Inflammatory macrophage treated with lipopolysaccharide for 4 hours (primary cell): ENCODE measurements at places on chromosomes 6 and 20.

- peak; percentile 8 for DNase-seq
Observed at GRCh38 chr20:5580940-5581708, 169.1 kb upstream of the SHLD1 start.

DNA sequence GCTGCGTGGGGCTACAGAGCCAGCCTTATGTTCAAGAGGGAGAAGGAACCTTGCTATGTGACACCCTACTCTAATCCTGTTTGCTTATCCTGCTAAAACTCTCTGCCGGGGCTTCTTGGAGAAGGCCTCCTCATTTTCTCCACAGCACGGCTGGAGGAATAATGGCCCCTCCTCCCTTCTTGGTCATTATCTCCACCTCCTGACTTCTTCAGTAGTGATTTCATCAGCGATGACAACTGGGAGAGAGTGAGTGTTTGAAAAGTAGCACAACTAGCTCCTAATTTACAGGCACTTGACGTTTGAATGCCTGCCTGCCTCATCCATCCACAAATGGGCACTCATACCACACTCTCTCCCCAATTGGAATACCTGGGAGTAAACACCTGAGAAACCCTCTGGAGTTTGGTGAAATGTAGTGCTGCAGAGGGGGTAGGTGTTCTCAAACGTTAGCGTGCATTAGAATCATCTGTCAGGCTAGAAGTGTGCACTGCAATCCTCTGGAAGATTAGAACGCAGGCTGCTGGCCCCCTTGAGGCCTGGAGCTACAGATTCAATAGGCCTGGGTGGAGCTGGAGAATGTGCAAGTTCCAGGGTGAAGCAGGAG is 148.5 kb downstream of the FOXC1 start:
- DNase-seq = no peak

GRCh38 chr6:79246891-79247290 is 12.4 kb upstream of the HMGN3 start:
- peak; percentile 43 for DNase-seq

DNA sequence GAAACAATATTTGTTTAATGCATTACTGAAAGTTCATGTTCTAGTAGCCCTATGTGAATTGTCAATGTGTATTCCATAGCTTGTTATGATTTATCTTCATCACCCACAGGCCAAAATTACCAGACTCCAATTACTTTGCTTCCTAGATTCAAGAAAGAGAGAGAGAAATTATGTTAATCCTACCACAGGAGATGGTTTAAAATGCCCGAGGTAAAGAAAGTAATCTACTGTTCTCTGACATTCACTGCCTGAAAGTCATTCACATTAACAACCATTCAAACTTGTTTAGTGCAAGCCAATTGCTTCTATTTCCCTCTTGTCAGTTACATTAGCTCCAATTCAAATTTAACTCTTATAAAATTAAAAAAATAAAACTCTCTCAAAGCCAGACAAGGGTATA is 260.4 kb upstream of the THEMIS start:
- no peak for DNase-seq

GRCh38 chr6:146965110-146965689 is 239.0 kb upstream of the STXBP5 start:
- no peak for DNase-seq

- peak; percentile 85 for DNase-seq
Observed at GRCh38 chr6:163354761-163355425, 59.6 kb upstream of the QKI start.

DNA sequence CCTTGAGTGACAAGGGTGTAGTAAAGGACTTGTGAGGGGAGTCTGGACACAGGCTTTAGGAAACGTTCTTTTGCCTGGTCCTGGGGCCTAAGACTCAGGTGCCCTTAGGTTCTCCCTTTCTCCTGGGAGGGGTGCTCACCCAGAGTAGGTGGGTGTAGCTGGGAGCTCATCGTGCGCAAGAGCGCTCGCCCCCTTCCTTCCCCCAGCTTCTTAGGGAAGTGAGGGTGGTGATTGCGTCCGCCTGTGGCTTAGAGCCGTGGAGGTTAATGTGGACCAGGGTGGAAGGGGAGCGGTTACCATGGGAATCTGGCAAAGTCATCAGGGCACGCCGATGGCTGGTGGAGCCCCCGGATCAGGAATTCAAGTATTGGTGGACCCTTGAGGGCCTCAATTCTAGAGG is 3.3 kb upstream of the AARS2 start:
- peak; percentile 47 for DNase-seq

DNA sequence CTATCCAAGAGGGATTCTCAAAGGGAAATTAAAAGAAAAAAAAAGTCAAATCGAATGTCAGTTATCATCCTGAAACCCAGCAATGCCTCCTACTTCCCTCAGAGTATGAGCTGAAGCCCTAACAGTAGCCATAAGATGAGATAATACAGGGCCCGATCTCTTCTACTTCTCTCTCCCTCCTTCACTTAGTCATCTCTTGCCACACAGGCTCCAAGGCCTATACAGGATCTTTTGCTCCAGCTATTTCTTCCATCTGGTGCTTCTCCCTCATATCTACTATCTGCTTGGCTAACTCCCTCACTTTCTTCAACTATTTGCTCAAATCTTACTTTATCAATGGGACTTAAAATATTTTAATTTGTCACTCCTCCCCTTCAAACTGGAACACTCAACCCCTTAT is 215.3 kb downstream of the RNGTT start:
- no peak for DNase-seq

GRCh38 chr6:155143029-155143577 is 120.7 kb upstream of the CLDN20 start:
- peak; percentile 60 for DNase-seq

DNA sequence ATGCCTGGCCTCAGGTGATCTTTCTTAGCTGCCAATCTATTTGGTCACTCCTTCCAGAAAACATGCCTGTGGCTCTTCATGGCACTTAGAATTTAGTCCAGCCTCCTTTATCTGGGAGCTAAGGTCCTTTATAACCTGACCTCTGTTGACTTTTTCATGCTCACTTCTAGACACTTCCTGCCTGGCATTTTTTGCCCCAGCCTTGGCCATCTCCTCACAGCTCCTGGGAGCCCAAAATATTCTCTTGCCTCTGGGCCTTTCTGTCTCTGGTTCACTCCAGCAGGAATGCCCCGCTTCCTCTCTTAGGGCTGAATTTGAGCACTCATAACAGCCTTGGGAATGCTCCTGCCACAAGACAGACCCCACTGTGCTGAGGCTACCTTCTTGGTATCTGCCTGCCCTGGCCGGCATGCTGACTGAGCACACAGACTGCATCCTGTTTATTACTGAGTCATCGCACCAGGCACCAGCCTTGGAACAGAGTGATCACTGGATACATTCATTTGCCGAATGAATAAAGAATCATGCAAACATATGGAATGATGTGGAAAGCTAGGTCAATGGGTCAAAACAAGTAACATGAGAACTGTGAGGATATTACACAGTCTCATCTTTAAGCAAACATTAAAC is 5.8 kb upstream of the EEF1E1 start:
- DNase-seq = no peak

DNA sequence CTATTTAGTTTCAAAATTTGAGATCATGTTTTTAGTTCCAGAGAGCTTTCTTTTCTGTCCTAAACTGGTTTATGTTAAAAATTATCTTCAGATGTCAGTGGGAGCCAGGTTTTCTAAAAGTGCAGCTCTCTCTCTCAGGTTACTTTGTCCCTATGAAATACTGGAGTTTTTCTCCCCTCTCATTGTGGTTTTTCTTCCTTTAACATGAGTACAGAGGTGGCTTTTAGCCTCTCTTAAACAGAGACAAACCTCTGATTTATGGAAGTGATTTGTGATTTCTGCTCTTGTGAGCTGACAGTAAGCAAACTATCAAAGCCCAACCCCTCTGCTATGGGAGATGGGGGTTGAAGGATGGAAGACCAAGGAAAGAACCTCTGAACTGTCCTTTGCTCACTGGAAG is 85.7 kb downstream of the LIN28B start:
- no peak for DNase-seq

- peak; percentile 18 for DNase-seq
Observed at GRCh38 chr6:37399131-37399530, 33.9 kb upstream of the CMTR1 start.

DNA sequence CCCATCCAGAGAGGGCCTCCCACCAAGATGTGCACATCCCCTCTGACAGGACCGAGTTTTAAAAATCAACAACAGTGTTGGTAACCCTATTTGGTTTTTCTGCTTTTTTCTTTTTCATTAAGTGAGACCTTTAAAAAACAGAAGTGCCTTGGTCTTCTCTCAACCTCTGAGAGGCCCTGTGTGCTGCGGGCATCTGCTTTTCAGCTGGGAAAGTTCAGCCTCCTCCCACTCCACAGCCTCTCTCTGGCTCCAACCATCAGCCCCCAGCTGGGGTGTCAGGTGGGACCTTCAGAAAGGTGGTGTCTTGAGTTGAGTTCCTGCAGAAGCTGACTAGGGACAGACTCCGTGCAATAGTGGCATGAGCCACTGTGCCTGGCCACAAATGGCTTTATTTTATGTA is 64.6 kb upstream of the ZMYND8 start:
- peak; percentile 21 for DNase-seq

DNA sequence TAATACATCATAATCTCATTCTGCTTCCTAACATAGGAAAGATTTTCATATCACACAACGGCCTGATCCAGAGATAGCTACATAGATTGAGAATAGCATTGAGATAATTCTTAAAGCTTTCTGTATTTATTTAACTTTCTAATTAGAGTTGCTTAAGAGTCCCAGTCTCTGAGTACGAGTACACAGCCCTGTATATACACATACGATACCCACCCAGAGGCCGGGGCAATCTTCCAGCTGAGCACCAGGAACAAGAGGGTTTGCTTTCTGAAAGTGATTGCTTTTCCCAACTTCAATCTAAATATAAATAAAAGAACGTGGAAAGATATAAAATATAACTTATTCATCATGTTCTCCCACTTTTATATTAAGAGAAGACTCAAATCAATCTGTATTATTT is 313.8 kb downstream of the COL12A1 start:
- DNase-seq = no peak

DNA sequence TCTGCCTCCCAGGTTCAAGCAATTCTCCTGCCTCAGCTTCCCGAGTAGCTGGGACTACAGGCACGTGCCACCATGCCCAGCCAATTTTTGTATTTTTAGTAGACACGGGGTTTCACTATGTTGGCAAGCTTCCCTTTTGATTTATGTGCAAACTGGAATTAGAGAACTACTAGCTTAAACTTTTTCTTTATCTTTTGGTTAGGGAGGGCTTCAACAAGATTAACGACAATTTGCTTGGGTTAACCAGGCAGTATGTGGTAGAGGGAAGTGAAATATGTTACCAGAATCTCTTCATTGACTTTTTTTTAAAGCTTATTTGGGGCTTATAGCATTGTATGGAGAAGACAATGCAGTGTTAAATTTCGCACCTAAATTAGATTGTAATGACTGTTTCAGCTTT is 9.0 kb downstream of the MYO6 start:
- DNase-seq = no peak

GRCh38 chr6:137808836-137809315 is 58.2 kb upstream of the TNFAIP3 start:
- DNase-seq = no peak

DNA sequence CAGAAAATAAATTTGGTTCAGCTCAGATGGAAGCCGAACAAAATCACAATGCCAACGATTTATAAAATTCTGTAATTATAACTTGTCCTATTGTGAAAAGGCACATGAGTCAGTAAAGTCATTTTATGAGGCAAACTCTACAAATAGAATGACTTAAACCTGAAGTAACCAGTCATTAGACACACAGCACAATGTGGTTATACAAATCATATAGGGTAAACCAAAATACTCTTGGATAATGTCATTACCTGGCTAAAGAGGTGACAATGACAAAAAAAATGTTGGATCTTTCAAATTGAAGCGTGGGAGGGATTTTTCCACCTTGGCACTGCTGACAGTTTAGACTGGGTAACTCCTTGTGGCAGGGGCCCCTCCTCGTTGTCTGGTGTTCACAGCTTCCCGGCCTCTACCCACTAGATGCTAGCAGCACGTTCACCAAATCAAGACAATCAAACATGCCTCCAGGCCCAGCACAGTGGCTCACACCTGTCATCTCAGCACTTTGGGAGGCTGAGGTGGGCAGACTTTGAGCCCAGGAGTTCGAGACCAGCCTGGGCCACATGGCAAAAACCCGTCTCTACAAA is 5.0 kb downstream of the ANKRD60 start:
- no peak for DNase-seq

DNA sequence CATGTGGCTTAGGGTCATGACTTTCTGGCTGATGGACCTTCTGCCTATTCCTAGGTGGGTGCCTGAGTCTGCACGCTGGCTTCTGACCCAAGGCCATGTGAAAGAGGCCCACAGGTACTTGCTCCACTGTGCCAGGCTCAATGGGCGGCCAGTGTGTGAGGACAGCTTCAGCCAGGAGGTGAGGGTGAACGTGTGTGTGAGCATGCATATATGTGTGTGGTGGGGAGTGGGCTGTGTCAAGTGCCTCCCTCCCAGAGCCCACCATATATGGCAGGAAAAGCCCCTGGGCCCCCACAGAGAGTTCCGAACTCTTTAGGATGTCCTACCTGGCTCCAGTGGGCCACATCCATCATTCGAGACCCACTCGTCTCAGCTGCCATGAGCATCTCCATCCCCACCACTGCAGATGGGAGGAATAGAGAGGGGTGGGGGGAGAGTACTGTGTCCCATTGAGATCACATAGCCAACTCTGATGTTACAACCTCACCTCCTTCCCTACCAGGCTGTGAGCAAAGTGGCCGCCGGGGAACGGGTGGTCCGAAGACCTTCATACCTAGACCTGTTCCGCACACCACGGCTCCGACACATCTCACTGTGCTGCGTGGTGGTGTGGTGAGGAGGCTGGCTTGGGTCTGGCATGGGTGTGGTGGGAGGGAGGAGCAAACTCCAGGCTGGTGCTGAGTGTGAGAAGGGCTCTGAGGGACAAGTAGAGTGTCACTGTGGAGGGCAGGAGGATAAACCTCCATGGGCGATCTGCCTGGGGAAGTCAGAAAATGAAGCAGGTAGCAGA is 3.2 kb downstream of the SLC22A7 start:
- no peak for DNase-seq

GRCh38 chr6:159461998-159462397 is 231.0 kb downstream of the SOD2 start:
- DNase-seq = no peak

- DNase-seq = no peak
Observed at GRCh38 chr20:3691306-3691705, 9.5 kb upstream of the ADAM33 start.
